ENCODE measurements at places on chromosomes 3 and 15.

GRCh38 chr3:173249457-173249856, 108.4 kb upstream of the SPATA16 start:
- DNase-seq = no peak

GRCh38 chr3:36814066-36814717, 49.8 kb upstream of the DCLK3 start:
- DNase-seq = no peak

DNA sequence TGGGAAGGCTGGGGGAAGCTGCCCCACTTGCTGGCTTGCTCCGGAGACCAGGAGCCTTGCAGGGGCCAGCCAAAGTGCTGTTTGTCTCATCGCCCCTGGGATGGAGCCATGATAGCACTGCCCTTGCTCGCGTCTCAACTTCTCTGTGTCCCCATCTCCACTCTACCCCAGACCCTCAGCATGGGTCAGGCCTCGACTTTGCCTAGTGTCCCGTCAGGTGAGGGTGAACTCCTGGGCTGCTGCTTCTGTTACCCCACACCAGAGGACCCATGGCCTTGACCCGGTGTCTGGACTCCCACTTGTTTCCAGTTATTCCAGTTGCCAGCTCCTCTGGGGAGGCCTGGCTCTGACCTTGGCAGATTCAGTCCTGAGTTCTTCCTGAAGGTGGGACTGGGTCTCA, 36.5 kb upstream of the DUSP7 start:
- DNase-seq = no peak

DNA sequence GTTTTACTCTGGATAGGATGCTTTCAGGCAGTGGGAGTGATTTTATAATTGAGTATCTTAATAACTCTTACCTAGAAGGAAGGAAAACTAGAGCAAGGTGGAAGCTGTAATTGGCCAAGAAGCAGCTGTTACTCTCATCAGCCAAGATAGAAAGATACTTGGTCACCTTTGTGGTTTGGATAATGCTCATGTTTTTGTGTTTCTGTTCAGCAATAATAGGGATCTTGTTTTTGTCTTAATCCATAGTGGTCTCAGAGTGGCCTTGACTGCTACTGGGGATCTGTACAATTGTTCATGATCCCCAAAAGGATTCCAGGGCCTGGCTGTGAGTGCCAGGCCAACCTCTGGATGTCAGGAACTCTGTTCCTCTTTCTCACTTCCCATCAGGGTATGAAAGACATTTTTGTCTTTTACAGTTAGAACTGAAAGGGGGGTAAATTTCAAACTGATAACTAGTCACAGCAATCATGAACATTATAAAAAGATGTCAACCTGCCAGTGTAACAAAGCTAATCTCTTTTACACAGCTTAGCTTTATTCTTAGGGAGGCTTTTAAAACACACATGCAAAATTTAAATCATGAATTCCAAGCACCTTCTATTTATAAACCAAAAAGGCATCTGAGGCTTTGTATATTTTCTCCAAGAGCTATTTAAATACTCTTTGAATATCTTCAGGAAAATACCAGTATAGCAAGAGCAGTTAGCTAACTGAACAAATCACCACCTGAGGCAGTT, 6.0 kb downstream of the UBL7 start:
- DNase-seq = no peak

GRCh38 chr3:15858547-15859506, 61.0 kb upstream of the ANKRD28 start:
- DNase-seq = peak; percentile 56

- DNase-seq = no peak
Measured at GRCh38 chr3:85652360-85652759, 693.6 kb downstream of the CADM2 start.

DNA sequence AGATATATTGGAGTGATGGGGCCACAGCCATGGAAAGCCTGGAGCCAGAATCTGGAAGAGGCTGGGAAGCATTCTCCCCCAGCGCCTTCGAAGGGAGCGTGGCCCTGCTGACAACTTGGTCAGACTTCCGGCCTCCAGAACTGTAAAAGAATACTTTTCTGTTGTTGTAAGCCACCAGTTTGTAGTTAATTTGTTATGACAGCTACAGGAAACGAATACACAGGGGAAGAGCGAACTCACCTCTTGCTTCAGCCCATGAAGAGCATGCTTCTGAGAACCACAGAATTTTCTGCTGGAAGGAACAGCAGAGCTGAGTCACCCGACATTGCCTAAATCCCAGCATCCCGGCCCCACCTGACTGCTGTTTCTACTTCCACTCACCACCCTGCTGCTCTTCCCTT, 501.7 kb downstream of the SHQ1 start:
- no peak for DNase-seq

DNA sequence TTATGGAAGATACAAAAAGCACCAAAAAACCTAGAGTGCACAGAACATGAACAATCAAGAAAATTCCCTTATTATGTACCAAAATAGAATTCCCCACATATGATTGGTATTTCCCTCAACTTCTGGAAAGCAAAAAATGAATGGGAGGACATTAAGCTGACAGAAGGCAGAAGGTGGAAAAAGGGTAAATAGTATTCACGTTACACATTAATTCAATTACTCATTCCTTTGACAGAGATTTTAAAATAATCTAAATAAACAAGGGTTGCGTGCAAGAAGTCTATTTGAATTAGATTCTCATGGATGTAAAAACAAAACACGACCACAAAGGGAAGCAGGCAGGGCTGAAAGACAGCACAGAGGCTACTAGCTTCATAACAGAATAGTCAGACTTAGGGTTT, 260.5 kb upstream of the ZPLD1 start:
- DNase-seq = no peak

DNA sequence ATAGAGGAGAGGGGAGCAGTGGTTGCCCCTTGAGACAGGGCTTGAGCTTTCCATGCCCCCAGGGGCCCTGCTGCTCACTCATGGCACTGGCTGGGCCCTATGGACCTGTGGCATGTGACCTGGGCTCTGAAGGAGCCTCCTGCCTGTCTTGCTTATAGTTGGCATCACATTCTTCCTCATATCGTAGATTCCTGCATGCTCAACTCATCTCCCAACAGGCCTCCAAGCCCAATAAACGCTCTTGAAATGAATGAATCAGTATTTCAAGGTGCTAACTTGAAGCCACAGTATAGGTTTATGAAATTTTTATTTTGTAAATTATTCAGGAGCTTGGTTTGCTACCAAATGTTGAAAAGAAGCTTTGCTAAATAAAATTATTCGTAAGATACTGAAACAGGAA, 93.3 kb upstream of the SLC7A14 start:
- DNase-seq = no peak

- no peak for DNase-seq
Measured at GRCh38 chr3:143158014-143158988, 38.7 kb downstream of the CHST2 start.

DNA sequence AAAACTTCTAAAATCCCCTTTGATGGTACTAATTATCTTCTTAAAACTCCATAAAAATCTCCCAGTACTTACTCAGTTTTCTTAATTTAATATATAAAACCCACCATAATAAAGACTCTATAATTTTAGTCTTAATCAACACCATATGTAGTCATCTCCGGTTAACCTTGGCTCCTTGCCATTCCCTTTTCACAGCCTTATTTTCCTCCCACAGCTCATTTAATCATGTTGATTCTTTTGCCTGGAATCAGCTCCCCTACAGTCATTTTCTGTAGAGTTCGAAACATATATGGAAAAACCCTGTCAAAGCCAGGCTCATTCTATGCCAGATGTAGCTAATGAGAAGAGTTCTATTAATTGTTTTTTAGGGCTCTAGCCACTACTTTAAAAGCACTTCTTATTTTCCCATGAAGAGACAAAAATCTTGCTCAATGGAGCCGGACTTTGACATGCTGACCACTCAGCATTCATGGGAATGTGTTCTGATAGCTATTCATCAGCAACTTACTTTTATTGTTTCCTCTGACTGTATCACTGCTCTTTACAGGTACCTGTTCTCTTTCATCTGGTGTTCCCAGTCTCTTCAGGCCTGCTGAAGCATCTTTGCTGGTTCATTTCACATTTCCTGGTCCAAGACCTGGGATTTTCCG, 573.4 kb downstream of the NAALADL2 start:
- DNase-seq = no peak

DNA sequence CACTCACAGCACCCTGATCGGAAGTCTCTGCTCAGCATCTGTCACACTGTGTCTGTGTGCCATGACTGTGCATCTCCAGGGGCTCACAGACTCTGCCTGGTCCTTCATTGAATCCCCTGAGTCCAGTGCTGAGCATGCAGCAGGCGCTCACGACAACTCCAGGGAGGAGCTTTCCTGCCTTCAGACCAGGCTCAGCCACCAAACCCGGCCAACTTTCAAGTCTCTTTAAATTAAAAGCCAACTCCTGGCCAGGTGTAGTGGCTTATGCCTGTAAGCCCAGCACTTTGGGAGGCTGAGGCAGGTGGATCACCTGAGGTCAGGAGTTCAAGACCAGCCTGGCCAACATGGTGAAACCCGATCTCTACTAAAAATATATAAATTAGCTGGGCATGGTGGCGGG, 24.2 kb downstream of the GRAMD2A start:
- no peak for DNase-seq

- DNase-seq = no peak
Measured at GRCh38 chr3:182969277-182969676, 11.1 kb downstream of the DCUN1D1 start.

DNA sequence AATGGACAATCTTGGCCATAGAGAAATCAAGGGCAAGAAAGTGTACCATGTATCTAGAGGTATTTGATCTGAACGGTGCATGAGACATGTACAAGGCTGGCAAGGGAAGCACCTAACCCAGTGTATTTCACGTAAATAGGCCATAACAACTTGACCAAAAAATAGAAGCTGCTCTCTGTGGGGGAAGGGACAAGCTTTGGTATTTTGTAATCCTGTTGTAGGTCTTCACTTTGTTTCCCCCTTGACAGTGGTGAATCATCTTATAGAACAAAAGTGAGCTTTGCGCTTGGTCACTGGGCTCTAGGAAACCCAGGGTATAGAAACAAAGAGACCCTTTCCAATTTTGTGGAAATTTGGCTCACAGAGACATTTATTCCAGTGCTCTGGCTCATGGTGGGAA, 21.0 kb downstream of the LARS2 start:
- DNase-seq = no peak

DNA sequence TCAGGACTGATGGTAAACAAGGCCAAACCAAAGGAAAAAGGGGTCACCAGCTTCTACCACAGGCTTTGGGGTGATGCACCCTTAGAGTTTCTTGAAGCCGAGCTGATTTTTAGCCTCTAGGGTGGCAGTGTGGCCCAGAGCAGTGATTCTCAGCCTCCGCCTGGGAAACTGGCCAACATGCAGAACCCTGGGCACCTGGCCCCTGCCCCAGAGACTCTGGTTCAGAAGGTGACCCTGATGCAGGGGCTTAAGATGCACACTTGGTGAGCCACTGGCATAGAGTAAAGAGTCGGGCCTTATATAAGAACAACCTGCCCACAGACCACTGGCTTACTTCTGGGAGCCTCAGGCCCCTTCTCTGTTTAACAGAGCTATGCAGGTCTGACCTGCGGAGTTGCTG, 44.5 kb downstream of the SYNM start:
- no peak for DNase-seq

- no peak for DNase-seq
Measured at GRCh38 chr3:97689111-97689510, 75.4 kb upstream of the ARL6 start.
